ENCODE measurements at places on chromosomes 16 and 17.

- DNase-seq = no peak
These were observed 25.1 kb downstream of the ALDH3A2 start for GRCh38 chr17:19673623-19674022.

- no peak for DNase-seq
These were observed 402.7 kb downstream of the SOX9 start for GRCh38 chr17:72523491-72523890.

DNA sequence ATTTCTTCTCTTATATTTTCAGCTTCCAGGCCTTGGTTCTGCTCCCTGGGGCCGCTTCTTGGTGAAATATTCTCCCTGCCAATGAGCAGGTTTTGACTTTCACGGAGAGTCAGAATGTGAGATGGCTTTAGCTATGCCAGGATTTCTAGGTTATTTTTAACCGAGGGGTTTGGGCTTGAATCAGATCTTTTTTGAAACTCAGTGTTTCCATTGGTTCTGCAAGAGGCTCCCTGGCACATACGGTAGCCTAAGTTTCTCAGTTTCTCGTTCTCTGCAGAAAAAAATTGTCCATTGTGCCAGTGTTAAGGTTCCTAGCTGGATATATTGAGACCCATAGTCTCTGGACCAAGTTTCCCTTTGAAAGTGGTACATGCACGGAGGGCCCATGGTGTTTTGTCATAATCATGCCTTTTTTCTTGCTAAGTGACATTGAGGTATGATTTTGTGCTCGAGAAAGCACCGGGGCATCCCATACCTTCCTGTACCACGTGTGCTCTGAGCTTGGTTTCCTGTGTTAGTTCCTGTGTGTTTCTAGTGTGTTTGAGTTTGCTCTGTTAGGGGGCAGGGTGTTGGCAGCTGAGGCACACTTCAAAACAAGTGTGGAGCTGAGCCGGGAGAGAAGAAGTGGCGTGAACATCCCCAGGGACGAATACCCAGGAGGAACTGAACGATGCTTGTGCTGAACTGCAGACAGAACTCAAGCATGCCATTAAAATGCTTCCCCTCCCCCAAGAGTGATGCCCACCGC is 127.2 kb downstream of the HS3ST3B1 start:
- peak; percentile 21 for DNase-seq

DNA sequence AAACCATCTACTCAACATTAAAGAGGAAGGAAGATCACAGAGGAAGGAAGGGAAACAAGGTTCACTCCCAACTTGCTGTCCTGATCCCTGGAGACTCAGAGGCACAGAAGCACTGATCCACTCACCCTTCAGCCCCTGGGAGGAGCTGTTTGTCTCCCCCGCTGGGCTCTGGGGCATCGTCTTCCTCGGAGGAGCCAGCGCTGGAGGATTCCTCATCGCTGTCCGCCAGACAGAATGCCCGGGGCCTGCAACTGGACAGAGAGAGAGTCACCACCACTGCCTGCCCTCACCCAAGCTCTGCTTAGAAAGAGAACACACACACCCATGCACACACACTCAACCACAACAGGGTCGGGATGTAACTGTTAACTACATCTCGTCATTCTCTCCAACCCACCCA is 24.8 kb upstream of the ERN1 start:
- DNase-seq = no peak

DNA sequence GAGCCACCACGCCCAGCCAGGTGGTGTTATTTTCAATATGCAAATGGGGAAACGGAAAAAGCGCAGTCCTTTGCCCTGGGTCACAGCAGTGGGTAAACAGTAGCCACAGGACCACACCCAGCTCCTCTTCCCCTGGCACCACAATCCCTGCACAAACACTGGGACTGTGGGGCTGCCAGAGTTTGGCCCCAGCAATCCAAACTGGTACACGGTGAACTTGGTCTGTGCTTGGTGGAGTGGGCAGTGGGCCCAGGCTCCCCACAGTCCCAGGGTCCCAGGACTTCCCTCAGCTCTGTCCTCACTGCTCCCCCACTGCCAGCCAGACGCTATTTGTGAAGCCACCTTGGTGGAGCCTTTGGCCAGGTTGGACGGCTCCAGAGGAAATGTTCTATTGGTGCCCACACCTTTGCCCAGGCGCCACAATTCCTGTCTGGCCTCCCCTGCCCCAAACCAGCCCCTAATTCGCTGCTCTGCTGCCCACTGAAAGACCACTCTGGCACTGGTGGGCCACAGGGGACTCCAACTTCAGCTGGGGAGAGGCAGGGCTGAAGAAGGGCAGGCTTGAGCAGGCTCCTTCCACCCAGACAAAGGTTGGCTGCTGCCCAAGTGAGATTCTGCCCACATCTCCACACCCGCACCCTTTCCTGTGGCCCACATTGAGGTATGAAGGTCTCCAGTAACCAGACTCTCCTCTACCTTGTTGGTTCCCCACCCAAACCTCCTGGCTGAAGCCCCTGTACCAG is 2.1 kb downstream of the CHAD start:
- DNase-seq = no peak

- DNase-seq = no peak
These were observed 34.3 kb downstream of the ASPA start for GRCh38 chr17:3510090-3510489.

DNA sequence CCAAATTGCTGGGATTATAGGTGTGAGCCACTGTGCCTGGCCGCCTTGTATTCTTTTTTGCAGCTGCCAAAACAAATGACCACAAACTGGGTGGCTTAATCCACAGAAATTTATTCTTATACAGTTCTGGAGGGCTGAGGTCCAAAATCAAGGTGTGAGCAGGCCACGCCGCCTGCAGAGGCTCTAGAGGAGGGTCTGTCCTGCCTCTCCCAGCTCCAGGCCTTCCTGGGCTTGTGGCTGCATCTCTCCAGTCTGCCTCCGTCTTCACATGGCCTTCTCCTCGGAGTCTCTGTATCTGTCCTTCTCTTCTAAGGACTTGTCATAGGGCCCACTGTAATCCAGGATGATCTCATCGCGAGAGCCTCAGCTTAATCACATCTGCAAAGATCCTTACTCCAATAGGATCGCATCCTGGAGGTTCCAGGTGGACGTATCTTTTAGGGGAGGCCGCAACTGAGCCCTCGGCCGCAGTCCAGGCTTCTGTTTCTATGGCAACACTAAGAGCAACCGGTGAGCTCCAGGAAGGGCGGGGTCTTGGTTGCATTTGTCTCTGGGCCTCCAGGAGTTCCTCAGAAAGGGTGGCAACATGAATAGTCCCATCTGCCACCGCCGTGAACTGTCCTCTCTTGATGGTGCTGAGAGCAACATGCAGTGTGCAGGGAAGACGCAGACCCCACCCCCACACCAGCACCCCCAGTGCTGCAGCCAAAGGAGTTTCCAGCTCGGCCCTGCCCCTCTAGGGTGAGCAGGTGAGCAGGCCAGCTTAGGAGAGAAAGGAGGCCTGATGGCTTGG is 29.5 kb upstream of the CREBBP start:
- DNase-seq = no peak

- no peak for DNase-seq
These were observed 169.5 kb downstream of the AHSP start for GRCh38 chr16:31696968-31697743.

DNA sequence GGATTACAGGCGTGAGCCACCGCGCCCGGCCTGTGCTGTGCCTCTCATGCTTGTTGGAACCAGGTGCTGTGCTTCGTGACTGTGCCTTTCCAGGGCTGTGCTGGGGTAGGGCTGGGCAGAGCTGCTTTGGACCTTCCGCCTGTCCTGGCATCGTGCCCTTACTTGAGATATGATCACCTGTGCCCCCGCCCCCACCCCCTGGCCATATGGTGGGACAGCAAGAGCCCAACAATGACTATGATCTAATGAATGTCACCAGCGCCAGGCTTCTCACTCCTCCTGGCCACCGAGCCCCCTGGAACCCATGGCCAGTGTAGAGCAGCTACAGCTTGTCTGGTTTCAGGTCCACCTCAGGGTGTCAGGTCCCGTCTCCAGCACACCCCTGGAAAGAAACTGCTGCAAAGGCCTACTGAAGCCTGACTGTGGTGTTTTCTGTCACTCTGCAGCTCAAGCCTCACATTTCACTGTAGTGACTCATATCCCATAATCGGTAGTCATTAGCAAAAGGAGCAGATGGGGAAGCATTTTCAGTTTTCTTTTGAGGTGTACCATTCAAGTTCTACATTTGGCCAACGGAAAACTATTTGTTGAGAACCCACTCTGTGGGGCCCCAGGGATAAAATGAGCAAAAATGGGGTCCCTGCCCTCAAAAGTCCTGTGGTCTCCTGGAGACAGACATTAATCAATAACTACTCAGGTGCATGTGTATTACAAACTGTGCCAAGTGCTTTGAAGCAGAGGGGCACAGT is 22.1 kb downstream of the FCSK start:
- DNase-seq = peak; percentile 7

GRCh38 chr17:19346351-19347255 is 15.9 kb downstream of the B9D1 start:
- no peak for DNase-seq

DNA sequence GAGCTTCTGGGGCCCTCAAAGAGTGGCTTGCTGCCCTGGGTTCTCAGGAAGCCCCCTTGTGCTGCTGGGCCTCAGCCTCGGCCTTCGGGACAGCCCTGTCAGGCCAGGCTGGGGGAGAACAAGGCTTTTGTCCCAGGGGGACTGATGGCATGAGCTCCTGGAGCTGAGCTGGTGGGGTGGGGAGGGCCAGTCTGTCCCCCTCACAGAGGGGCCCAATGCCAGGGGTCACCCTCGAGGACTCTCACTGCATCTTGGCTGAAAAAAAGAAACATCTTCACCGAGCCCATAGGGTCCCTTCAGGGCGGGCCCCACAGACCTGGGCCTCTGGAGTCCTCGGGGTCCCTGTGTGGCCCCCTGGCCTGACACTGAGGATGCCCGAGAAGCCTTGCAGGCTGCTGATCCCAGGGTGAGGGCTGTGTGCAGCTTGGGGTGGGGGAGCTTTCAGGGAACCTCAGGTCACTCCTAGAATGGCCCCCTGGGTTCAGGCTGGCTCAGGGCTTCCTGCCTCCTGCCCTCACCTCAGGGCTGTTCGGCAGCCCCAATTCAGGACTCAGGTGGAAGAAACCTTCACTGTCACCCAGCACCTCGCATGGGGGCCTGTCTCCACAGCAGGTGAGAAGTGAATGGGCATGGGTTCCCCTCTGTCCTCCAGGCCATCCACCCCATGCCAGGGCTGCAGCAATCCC is 90.5 kb downstream of the TNFRSF13B start:
- no peak for DNase-seq

GRCh38 chr17:50556803-50557202 is 3.7 kb upstream of the CACNA1G start:
- DNase-seq = no peak

DNA sequence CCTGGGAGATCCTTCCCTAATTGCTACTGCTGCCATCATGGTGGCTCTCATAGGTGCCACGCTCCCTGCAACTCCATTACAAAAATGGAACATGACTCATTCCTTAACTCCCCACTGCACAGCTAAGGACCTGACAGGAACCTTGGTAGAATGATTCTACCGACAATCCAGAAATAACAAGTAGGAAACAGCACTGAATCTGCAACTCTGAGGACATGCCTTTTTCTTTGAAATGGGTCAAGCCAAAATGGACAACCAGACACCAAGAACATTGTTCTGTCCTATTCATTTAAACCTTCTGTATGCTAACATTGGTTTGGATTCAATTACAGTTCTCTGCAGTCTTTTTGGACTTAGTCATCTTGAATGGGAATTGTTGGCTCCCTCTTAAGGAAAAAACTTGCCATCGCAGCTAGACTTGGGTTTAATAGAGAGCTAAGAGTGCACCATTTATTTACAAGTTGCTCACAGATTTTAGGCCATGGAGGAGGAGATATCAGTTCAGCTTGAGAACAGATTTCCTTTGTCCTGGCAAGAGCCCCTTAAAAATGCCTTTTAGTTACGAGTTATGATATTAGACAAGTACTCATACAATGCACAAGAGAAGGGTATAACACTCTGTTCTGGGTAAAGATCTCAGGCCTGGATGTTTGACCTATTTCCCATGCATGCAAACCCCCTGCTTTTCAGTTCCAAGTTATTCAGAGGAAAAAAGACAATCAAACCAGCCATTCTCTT is 20.9 kb upstream of the NSRP1 start:
- no peak for DNase-seq

GRCh38 chr16:65285128-65286048 is 163.5 kb upstream of the CDH11 start:
- DNase-seq = no peak

DNA sequence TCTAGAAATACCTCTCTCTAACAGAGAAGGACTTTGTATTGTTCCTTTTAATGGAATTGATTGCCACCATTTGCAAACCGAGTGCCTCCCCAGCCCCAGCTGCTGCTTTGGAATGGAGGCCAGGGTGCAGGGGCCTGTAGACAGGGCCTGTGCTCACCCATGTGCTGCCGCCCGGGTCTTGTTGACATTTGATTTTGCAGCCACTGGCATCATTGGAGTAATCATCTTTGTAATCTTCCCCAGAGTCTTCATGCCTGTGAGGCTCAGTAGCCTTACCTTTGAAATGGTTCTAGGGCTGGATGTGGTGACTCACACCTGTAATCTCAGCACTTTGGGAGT is 119.8 kb downstream of the CLEC16A start:
- DNase-seq = no peak

DNA sequence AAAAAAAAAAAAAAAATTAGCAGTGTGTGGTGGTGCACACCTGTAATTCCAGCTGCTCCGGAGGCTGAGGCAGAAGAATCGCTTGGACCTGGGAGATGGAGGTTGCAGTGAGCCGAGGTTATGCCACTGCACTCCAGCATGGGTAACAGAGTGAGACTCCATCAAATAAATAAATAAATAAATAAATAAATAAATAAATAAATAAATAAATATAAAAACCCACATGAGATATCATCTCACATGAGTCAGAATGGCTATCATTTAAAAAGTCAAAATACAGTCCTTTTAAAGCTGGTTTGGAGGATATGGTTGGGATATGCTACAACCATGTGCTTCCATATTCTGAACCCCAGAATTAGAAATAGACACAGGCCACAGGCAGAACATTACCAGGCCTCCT is 114.3 kb downstream of the WSCD1 start:
- DNase-seq = no peak

DNA sequence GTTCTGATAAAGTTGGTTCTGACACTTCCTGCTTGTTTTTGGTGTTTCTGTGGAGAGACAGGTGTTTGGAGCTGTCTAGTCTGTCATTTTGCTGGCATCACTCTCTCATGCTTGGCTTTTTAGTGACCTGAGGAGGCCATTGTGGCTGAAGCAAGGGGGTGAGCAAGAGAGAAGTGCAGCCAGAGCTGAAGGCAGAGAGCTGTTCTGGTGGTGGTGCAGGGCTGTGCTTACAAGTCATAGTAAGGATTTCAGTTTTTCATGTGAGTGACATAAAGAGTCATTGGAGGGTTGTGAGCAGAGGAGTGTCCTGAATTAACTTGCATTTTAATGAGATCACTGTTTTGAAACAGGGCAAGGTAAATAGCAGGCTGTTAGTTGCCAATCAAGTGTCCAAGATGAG is 97.5 kb downstream of the CHD9 start:
- no peak for DNase-seq

Measured in activated CD4-positive, alpha-beta T cell treated with anti-CD3 and anti-CD28 coated beads, Interleukin-2, amount 50 U/mL, for 24 hours (primary cell).